ENCODE measurements at places on chromosomes 11 and 22.

DNA sequence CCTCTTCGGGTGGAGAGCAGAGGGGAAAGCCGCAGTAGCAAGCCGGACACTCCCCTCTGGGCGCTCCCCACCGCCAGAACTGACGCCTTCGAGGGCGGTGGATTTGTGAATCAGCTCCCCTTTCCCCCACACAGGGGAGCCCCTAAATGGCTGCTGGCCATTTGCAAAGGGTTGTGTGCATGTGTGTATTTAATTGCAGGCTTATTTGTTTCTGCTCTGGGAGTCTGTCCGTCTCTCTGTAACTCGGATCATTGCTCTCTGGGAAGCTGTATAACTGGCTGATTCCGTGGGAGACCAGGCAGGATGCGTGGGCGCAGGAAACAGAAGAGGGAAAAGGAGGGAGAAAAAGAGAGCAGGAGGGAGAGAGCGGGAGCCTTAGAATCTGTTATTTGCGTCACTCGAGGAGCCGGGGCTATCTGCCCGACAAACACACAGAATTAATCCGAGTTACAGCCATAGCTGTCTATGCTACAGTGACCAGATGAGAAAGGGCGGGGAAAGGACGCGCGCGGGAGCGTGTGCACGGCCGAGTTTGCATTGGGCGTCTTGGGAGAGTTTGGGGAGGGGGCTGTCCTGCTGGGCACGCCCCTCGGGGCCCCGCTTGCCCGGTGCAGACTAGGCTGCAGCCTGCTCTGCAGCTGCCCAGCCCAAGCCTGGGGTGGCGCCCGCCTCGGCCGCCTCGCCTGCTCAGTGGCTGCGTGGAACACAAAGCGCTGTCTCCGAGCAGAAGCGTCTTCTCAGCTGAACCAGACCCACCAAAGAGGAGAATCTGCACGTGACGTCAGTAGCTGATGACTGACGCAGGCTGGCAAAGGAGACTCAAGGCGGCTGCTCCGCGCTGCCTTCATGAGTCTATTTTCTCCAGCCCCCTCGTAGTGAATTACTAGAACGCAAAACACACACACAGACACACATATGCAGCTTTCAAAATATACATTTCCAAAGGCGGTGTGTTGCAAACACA lies 105.3 kb upstream of the HSD17B12 start:
- no peak for DNase-seq

- DNase-seq: no peak
Measured at GRCh38 chr11:28699701-28700100, 591.5 kb downstream of the METTL15 start.

DNA sequence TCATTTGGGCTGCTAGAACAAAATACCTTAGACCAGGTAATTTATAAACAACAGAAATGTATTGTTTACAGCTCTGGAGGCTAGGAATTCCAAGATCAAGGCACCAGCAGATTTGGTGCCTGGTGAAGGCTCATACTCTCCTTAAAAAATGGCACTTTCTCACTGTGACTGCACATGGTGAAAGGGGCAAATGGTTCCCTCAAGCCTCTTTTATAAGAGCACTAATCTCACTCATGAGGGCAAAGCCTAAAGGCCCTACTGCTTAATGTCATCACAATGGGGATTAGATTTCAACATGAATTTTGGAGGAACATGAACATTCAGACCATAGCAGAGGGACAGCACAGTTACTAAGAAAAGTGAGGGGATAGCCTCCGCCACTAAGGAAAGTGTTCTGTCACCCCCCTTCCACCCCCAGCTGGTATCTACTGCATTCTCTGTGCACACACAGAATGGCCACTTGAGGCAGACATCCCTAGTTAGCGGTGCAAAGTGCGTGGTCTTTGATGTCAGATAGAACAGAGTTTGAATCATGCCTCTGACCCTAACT lies 47.2 kb upstream of the CEP295 start:
- DNase-seq: no peak

GRCh38 chr22:19139974-19140373 lies 4.5 kb downstream of the ESS2 start:
- DNase-seq: no peak

GRCh38 chr11:45662665-45663485 lies 2.5 kb downstream of the CHST1 start:
- DNase-seq: peak; percentile 53

DNA sequence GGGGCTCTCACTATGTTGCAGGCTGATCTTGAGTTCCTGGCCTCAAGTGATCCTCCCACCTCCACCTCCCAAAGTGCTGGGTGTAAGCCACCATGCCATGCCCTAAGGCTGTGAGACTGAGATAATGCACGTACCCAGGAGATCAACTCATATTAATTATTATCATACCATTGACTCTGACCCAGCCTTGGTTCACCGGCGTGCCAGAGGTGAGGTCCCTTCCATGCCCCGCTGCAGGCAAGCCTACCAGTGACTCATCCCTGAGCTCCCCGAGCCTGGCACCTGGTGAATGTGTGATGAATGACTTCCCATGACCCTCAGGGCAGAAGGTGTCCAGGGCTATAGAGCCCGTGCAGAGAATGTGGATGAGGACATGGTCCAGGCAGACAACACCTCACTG lies 12.1 kb downstream of the GAL3ST1 start:
- no peak for DNase-seq

DNA sequence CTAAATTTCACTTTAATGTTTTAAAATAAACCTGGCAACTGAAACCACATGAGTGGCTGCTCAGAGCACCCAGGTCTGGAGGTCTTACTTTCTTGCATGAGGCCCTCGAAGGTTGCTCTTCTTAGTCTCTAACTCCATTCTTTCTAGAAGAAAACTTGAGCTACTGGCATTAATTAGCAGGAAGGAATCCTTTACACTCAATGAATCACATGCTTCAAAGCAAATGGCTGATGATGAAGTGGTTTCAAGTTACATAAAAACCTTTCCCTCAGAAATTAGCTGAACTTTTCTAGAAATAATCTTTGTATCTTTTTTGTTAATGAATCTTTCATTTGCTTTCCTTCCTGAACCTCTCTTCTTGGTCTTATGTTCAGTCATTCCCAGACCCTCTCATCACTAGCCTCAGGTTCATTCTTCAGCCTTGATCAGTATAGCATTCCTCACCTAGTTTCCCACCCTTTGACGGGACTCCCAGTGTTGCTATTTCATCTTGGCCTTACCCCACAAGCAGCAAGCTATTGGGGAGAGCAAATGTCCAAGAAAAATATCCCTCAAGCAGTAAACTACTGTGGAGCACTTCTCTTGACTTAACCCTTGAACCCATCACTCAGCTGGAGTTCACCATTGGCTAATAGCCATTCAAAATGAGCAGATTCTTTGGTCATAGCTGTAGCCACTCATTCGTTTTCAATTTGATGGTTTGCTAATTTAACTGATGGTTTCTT lies 75.1 kb downstream of the INSC start:
- DNase-seq: no peak

- no peak for DNase-seq
Measured at GRCh38 chr22:37425369-37425768, 1.9 kb downstream of the ELFN2 start.

DNA sequence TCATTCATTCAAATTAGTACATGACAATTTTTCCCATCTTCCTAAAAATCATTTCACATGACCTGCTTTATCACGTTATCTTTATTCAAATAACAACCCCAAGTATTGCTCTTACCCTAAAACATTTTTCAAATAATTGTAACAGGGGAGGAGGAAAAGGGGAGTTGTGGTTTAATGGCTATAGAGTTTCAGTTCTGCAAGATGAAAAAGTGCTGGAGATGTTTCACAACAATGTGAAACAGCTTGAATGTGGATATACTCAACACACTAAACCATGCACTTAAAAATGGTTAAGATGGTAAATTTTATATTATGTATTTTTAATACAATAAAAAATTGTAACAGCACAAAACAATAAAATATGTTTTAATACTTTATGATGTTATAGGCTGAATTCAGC lies 161.6 kb upstream of the GUCY1A2 start:
- DNase-seq: no peak

DNA sequence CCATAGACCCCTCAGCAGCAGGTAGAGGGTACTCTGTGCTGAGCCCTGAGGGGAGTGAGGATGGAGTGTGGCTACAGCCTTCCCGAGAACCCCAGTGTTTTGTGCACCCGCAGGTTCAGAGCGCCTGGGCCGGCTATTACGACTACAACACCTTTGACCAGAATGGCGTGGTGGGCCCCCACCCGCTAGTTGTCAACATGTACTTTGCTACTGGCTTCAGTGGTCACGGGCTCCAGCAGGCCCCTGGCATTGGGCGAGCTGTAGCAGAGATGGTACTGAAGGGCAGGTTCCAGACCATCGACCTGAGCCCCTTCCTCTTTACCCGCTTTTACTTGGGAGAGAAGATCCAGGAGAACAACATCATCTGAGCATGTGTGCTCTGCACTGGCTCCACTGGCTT lies 5.6 kb upstream of the TIRAP start:
- no peak for DNase-seq

DNA sequence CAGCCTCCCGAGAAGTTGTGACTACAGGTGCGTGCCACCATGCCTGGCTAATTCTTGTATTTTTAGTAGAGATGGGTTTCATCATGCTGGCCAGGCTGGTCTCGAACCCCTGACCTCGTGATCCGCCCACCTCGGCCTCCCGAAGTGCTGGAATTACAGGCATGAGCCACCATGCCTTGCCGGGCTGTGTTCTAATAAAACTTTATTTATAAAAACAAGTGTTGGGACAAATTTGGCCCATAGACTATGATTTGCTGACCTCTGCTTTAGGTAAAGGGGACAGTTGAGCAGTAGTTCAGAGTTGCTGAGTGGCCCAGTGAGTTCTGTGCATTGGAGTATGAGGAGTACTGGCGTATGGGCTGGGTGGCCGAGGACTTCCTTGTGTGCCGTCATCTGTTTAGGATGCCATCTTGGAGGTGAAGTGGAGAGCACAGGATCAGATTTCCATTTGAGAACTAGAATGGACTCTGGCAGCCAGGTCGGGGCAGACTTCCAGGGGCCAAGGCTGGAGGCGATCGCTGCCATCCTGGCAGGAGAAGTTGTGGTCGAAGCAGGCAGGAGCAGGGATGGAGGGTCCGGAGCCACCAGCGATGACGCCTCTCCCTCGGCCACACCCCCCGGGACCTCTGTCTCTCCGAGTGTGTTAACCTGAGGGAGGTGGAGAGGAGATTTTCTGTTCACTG lies 43.8 kb downstream of the FBLN1 start:
- no peak for DNase-seq

DNA sequence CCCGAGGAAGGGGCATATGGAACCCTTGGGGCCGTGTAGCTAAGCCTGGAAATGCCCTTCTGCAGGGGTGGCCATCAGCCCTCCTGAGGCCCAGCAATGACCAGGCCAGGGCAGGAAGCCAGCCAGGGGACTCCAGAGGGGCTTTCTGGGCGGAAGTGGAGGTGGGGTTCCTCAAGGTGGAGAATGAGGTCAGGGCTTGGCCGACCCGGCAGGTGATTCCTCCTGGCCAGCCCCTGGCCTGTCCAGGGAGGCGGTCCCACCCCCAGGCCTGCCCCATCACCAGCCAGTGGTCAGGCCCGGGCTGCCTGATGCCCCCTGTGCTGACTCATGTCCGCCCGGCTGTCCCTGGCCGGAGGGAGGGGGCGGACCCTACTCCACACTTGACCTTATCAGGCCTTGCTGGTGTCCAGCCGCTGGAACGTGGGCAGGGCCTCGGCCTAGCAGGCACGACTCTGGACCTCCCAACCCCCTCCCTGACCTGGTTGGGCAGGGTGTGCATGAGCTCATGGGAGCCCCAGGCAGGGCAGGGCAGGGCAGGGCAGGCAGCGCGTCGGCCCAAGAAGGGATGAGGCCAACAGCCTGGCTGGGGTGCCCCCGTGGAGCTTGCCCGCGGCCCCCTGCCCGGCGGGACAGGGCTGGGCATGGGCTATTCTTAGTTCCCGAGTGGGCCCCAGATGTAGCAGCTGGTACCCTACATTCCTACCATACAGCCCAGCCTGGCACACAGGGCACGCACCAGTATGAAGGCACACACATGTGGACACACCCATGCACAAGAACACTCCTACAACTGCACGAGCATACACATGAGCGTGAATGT lies 35.9 kb downstream of the RPL3 start:
- DNase-seq: no peak

DNA sequence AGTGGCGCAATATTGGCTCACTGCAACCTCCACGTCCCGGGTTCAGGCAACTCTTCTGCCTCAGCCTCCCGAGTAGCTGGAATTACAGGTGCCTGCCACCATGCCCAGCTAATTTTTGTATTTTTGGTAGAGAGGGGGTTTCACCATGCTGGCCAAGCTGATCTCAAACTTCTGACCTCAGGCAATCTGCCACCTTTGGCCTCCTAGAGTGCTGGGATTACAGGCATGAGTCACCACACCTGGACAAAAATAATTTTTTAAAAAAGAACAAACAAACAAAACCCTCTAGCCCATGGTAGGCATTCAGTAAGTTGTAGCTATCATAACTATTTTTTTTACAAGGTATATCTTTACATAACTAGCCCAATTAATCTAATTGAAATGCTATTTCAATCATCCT lies 73.9 kb upstream of the CAPRIN1 start:
- no peak for DNase-seq

- DNase-seq: no peak
Measured at GRCh38 chr22:47605886-47606285, 843.4 kb downstream of the TBC1D22A start.

GRCh38 chr11:61973476-61974162 lies 6.2 kb upstream of the FTH1 start:
- peak; percentile 21 for DNase-seq

DNA sequence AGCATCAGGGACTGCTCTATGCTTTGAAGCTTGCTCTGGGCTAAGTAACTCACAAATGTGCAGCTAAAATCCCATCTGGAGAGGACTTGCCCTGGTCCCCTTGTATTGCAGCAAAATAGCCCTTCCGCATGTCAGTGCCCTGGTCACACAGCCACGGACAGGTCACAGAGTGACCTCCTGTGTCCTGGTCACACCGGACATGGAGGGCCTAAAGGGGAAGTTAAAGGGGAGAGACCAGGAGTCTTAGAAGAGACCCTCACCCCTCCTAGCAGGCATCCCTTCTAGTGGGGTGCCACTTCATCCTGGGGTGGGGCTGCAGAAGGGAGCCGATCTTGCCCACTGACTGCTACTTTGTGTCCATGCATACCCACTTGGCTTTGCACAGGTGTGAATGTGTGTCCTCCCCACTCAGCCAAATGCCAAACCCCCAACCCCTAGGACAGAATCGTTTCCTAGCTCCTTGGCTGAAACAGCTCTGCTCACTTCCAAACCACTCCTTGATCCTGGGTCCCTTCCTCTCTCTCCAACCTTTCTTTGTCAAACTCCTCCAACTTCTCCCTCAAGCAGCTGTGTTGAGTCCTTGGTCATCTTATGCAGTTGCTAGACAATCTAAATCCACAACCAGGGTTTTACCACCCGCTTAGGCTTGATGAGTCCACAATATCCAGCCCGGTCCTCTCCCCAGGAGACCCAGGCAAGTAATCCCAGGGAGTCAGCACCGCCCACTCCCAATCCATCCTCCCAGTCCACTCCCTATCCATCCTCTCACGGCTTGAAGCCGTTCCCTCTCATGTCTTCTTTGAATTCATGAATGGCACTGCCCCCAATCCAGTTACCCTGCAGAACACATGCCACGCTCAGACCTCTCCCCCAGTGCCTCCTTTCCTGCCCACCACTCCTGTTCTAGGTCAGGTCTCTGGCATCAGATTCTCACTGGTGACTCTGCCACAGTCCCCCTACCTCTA lies 3.3 kb upstream of the FXYD6 start:
- DNase-seq: no peak

All from stimulated activated CD8-positive, alpha-beta memory T cell treated with anti-CD3 and anti-CD28 coated beads, Interleukin-4, amount 100 ng/mL, for 48 hours (primary cell).